NCI-H187 (cell line): ENCODE measurements at places on chromosomes 1 and 21.

DNA sequence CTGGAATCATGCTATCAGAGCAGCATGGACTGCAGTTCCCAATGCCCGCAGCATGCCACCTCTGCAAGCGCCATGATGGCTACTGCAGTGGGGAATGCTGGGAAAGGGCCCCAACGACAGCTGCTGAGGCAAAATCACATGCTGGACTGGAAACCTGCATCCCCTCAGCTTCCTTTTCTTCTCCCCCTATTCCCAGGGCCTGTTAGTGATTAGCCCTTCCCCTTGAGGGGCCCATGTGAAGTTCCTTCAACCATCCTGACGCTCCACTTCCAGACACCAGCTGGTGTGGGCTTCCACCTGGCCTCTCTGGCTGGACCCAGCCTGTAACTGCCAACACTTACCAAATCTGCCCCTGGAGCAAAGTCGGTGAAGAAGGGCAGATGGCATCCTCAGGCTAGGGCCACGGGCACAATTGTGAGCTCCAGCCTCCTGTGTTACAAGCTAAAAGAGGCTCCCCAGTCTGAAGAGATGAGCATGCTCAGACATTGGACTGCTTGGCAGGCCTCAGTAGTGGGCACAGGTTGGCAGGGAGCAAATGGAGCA, 22.1 kb upstream of the SDC3 start:
- no peak for DNase-seq

DNA sequence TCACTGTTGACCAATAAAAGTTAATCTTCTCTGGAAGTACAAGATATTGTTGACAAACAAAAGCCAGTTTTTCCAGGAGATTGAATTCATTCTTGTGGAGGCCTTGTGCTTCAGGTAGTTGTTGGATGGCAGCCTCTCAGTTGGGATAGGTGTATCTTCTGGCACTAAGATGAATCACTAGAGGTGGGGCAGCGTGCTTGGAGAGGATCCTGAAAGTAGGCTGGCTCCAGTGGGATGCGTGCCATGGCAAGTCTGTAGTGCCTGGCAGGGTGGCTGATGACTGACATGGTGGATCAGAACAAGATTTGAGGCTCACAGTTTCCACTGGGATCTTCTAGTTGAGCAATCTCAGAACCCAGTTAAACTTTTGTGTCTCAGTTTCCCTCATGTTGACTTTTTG, 2.4 kb downstream of the VPS13D start:
- no peak for DNase-seq

GRCh38 chr1:87763483-87763882, 434.8 kb downstream of the LMO4 start:
- no peak for DNase-seq

GRCh38 chr1:3000671-3001470, 20.4 kb upstream of the ACTRT2 start:
- no peak for DNase-seq

DNA sequence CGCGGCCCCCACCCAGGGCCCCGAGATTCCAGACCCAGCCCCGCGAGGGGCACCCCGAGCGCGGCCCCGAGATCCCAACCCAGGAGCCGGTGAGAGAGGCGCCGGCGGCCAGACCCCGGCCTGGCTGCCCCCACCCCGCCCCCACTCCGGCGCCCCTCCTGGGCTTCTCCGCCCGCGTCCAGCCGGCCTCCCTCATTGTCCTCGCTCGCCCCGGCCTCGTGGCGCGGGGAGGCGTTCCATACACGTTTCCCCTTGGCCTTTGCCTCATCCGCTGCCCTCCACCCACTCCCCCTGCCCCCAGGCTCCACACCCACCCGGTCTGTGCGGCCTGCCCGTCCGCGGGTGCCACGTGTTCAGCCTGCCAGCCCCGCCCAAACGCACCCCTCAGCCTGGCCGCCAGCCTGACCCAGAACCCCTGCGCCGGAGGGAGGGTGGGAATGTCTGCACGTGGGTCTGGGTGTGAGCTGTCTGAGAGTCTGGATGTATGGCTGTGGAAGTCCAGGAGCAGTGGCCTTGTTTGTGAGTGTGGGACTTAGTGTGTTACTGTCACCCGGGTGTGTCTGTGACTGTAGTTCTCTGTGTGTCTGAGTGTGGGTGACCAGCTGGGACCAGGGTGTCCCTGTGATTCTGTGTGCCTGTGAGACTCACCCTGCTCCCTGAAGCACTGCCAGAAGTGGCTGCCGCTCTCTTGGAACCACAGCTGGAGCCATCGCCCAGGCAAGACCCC, 681 bp downstream of the B4GALT2 start:
- no peak for DNase-seq

GRCh38 chr21:43268804-43269186, 100.0 kb downstream of the CRYAA start:
- DNase-seq = no peak

DNA sequence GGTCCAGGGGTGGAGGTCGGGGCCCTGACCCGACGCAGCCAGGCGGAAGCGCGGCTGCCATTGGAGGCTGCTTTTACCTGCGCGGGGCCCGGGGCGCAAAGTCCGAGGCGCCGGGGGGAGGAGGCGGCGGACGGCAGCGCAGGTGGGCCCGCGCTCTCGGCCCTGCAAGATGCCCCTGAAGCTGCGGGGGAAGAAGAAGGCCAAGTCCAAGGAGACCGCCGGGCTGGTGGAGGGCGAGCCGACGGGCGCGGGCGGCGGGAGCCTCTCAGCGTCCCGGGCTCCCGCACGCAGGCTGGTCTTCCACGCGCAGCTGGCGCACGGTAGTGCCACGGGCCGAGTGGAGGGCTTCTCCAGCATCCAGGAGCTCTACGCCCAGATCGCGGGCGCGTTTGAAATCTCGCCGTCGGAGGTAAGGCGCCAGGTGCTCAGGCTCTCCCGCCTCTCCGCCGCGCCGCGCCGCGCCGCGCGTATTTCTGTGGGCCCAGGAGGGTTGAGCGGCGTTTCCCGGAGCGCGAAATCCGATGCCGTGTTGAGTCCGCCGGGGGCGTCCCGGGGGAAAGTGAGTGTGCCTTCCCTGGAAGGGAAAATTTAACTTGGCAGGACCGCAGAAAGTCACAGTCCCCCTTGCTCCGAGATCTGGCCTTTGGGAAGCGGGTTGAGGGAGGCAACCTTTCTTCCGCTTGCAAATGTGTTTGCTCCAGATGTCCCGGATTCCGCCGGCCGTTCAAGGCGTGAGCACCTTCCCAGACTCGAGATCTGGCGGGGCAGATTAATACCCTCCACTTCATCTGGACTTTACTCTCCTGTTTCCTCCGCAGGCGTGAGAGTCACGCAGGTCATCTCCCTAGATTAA, at the start of gene GIPC2:
Gene GIPC2 (plus strand): TSS at position 41 of the 853 bp plus-strand sequence. CDS start 129 bp downstream, at position 170.
- no peak for DNase-seq

DNA sequence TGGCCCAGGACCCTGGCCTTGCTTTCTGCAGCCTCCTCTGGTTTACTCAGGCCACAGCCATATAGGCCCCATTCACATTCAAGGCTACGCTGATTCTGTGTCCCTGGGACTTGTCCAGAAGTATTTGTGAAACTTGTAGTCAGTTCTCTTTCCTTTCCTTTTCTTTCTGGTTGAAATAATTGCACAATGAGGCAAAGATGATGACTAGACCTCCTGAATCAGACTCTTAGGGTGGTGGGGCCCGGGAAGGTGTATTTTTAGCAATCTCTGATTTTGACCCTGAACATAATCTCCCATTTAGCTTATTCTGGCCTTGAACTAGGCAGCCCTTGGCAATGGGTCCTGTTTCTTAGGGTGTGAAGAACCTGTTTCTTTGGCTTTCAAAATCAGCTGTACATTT, 39.9 kb downstream of the STUM start:
- no peak for DNase-seq

DNA sequence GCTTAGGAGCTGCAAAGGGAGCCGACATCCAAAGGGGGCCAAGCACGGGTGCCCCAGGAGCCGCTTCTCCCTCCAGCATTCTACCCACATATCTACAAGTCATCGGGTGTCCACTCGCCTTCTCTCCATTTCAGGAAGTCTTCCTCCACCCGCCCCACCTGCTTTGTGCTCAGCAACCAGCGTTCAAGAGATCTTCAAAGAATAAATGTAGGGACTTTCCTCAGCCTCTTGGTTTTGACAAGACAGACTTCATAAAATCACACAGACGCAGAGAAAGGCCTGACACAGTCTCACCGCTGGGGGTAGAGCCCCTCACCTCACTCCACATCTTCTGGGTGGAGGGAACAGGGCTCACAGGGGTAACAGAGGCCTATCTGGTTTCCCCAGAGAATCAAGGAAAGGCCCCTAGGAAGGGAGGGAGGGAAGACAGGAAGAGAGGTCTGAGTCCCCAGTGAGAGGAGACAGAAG, 49.5 kb downstream of the SSBP3 start:
- no peak for DNase-seq

GRCh38 chr1:235068158-235069121, 60.2 kb downstream of the TOMM20 start:
- no peak for DNase-seq

- DNase-seq = no peak
These were observed 20.1 kb upstream of the CDCP2 start for GRCh38 chr1:54172614-54173599.

DNA sequence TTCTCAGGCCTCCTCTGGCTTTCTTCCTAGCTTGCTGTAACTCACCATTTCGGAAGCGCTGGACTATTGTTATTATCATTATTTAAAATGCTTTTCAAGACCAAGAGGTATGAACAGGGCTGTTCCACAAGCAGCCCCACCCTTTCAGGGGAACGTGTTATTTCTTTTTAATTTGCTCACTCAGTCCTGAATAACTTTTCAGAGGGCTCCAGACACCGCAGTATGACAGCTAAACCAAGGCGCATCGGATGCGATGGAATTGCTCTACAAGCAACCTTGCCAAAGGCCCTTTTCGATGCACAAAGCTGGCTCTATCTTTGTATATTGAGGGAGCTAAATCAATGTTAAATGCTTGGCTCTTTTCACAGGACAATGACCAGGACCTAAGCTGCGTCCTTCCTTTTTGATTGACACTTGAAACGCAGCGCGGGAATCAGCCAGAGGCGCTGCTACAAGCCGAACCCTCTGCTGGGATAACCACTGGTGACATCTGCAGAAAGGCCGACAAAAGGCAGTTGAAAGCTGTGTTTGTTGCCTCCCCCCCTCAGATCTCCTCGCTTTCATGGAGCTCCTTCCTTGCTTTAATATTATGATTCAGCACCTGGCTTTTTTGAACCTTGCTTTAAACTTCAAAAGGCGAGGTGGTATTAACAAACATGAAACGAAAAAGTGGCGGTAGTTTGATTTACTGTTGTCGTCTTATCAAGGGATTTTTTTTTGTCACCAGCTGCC, 204.7 kb upstream of the PROX1 start:
- DNase-seq = no peak

GRCh38 chr1:159468321-159468720, 28.8 kb downstream of the OR10J1 start:
- DNase-seq = no peak

DNA sequence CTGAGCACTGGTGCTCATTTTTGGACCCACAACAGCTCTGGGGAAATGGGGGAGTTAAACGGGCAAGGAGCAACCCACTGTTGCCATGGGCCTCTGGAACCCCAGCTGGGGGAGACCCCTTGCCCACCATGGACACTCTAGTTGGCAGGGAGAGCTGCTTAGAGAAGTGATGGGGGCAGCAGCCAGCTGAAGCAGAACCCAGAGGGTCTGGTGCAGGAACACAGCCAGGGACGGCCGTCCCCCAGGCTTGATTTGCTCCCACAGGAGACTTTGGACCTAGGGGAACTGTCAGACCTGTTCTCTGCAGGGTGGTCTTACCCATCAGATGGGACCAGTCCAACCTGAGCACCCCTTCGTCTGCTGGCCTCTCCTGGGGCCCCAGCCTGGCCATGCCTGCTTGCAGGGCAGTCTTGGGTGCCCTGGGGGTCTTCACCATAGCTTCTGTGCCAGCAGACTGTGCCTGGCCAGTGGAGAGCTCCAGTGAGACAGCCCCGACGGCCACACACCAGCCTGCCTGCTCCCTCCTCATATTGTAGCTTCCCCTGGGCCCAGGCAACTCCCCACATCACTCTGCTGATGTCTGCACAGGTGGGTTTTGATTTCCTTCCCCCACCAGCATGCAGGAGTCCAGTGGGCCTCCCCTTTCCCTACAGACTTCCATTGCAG, 11.3 kb downstream of the SPATC1L start:
- DNase-seq = no peak

- no peak for DNase-seq
These were observed 19.2 kb upstream of the PRKAA2 start for GRCh38 chr1:56625819-56626440.

DNA sequence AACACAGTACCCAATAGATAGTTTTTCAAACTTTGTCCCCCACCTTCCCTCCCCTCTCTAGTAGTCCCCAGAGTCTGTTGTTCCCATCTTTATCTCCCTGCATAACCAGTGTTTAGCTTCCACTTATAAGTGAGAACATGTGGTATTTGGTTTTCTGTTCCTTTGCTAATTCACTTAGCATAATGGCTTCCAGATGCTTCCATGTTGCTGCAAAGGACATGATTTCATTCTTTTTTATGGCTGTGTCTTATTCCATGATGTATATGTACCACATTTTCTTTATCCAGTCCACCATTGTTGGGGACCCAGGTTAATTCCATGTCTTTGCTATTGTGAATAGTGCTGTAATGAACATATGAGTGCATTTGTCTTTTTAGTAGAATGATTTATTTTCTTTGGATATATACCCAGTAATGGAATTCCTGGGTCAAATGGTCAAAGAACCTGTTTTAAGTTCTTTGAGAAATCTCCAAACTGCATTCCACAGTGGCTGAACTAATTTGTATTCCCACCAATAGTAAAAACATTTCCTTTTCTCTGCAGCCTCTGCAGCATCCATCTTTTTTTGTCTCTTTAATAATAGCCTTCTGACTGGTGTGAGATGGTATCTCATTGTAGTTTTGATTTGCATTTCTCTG, 126.0 kb downstream of the AK5 start:
- no peak for DNase-seq
